ENCODE measurements at places on chromosomes 5 and 9. TPM values are rescaled to one million over a fixed set of nuclear protein-coding genes. Genes with fewer than 3 reads are reported as not detected.

DNA sequence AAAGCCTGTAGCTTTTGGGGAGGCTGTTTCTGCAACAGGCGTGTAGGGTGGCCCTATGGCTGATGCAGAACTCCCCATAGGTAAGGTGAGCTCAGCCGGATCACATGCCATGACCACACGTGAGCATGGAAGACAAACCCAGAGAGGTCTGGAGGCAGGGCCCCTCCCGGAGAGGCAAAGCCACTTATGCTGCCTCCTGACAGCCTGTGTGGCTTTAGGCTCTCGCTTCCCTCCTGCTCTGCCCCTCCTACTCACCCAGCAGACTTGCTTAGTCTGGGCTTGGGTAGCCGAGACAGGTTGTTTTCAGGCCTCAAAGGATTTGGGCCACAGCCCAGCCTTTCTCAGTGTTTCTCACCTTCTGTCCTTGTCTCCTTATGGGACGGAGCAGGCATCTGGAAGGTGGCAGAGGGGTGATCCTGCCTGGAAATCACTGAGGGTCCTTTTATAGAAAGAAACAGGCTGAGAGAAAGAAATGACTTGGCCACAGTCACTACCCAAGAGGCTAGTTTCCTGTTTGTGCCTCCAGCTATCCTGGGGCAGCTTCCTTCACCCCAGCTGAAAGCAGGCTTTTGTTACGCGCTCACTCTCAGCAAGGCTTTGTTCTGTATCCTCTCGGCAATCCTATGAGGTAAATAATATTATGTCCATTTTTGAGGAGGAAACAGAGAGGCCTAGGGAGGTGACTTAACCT, 89.9 kb downstream of the DAB2IP start:
- H3K27me3 ChIP-seq = no peaks in the 10 kb centered on the region
- no peaks in the 10 kb centered on the region for H3K36me3 ChIP-seq
- no peak for DNase-seq
- peaks cover 89% of the 10 kb centered on the region for H3K4me1 ChIP-seq

DNA sequence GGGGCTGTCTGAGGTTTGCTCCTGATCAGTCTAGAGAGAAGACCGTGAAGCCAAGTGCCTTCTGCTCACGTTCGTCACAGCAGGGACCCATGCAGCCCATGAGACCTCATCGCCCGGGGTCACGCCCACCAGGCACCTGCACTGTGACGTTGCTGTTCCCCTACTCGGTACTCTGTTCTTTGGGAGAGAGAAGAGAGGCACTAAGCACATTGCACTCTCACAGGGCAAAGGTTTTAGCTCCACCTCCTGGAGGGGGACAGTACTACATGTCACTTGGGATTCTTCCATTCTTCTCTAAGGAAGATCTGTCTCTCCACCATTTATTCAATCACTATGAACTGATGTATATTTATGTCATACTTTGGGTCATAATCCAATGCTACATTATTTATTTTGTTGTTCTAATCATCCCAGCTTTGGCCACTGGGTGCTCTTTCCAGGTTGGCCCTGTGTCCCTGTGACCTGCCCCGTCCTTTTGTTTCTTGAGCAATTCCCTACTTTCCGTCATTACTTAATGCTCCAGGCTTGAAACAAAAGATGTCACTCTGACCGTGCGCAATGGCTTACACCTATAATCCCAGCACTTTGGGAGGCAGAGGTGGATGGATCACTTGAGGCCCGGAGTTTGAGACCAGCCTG, 31.4 kb upstream of the BRD3 start:
- no peaks in the 10 kb centered on the region for H3K36me3 ChIP-seq
- peak; percentile 51 for DNase-seq
- no peak overlapping the region for H3K27ac ChIP-seq
- H3K4me1 ChIP-seq = no peaks in the 10 kb centered on the region

GRCh38 chr9:119044806-119045205, 324.4 kb downstream of the BRINP1 start:
- H3K4me3 ChIP-seq = no peak overlapping the region
- H3K4me1 ChIP-seq = no peaks in the 10 kb centered on the region
- DNase-seq = no peak
- H3K27ac ChIP-seq = no peak overlapping the region

MEIKIN gene
- total RNA-seq = not detected

SPINK4 gene
- 297 TPM for total RNA-seq

GRCh38 chr9:134205672-134206310, 41.4 kb upstream of the RNU6ATAC start:
- H3K27ac ChIP-seq = peak overlapping the region; percentile 15
- H3K27me3 ChIP-seq = no peaks in the 10 kb centered on the region
- H3K4me1 ChIP-seq = peaks cover 4% of the 10 kb centered on the region
- peak; percentile 63 for DNase-seq
- H3K4me3 ChIP-seq = no peak overlapping the region

- no peaks in the 10 kb centered on the region for H3K36me3 ChIP-seq
- H3K4me1 ChIP-seq = no peaks in the 10 kb centered on the region
These were observed 17.6 kb downstream of the DMXL1 start for GRCh38 chr5:119088438-119088837.

CANX gene
- 171 TPM for total RNA-seq

- no peak for DNase-seq
- H3K4me1 ChIP-seq = no peaks in the 10 kb centered on the region
These were observed 42.4 kb upstream of the AIF1L start for GRCh38 chr9:131053896-131054295.

- no peaks in the 10 kb centered on the region for H3K36me3 ChIP-seq
- no peaks in the 10 kb centered on the region for H3K27me3 ChIP-seq
- no peak overlapping the region for H3K4me3 ChIP-seq
- H3K27ac ChIP-seq = no peak overlapping the region
- DNase-seq = no peak
- no peaks in the 10 kb centered on the region for H3K4me1 ChIP-seq
These were observed 435.4 kb downstream of the ZSWIM6 start for GRCh38 chr5:61767231-61768080.

GRCh38 chr5:89728750-89729149, 680.8 kb downstream of the CETN3 start:
- H3K4me3 ChIP-seq = no peak overlapping the region
- H3K4me1 ChIP-seq = no peaks in the 10 kb centered on the region
- no peaks in the 10 kb centered on the region for H3K36me3 ChIP-seq
- no peak for DNase-seq
- H3K27ac ChIP-seq = no peak overlapping the region
- no peaks in the 10 kb centered on the region for H3K27me3 ChIP-seq

DNA sequence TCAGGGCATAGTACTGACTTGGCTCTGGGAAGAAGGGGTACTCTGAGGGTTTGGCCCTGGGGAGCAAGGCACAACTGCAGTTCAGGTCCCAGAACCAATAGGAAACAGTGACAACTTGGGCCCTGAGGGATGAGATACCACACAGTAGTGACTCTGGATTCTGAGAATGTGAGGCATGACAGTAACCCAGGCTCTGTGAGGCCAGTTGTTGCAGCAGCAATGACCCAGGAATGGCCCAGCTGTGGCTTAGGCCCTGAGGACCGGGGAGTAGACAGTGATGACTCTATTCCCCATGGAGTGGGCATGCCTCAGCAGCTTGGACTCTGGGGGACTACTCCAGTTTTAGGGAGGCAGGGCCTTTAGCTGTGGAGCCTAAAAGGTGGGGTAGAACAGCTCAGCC, 21.5 kb upstream of the NFIL3 start:
- H3K27ac ChIP-seq = no peak overlapping the region
- H3K4me3 ChIP-seq = no peak overlapping the region
- no peaks in the 10 kb centered on the region for H3K4me1 ChIP-seq
- no peaks in the 10 kb centered on the region for H3K27me3 ChIP-seq
- no peak for DNase-seq

GRCh38 chr5:1701216-1701864, 98.3 kb downstream of the MRPL36 start:
- H3K4me3 ChIP-seq = no peak overlapping the region
- H3K36me3 ChIP-seq = no peaks in the 10 kb centered on the region
- no peaks in the 10 kb centered on the region for H3K27me3 ChIP-seq
- no peak for DNase-seq
- H3K27ac ChIP-seq = no peak overlapping the region

ADAM19 gene
- 6.3 TPM for total RNA-seq

DNA sequence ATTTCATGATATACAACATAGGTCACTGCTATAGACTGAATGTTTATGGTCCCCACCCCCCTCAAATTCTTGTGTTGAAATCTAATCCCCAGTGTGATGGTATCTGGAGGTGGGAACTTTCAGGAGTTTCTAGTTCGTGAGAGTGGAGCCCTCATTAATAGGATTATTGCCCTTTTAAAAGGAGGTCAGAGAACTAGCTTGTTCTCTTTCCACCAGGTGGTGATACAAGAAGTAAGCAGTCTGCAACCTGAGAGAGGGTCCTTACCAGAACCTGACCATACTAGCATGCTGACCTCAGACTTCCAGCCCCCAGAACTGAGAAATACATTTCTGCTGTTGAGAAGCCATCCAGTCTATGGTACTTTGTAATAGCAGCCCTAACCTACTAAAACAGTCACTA, 33.3 kb downstream of the TMEM161B start:
- H3K27ac ChIP-seq = no peak overlapping the region
- no peak overlapping the region for H3K4me3 ChIP-seq
- peaks cover 5% of the 10 kb centered on the region for H3K36me3 ChIP-seq
- H3K27me3 ChIP-seq = no peaks in the 10 kb centered on the region

- H3K4me1 ChIP-seq = no peaks in the 10 kb centered on the region
- no peak for DNase-seq
- no peaks in the 10 kb centered on the region for H3K27me3 ChIP-seq
These were observed 276.5 kb downstream of the ARHGEF28 start for GRCh38 chr5:73902327-73903051.

GRCh38 chr5:156589104-156589945, 260.8 kb upstream of the PPP1R2B start:
- H3K27ac ChIP-seq = no peak overlapping the region
- no peaks in the 10 kb centered on the region for H3K36me3 ChIP-seq
- H3K4me1 ChIP-seq = no peaks in the 10 kb centered on the region

PALM2AKAP2 gene
- 3.3 TPM for total RNA-seq

DNA sequence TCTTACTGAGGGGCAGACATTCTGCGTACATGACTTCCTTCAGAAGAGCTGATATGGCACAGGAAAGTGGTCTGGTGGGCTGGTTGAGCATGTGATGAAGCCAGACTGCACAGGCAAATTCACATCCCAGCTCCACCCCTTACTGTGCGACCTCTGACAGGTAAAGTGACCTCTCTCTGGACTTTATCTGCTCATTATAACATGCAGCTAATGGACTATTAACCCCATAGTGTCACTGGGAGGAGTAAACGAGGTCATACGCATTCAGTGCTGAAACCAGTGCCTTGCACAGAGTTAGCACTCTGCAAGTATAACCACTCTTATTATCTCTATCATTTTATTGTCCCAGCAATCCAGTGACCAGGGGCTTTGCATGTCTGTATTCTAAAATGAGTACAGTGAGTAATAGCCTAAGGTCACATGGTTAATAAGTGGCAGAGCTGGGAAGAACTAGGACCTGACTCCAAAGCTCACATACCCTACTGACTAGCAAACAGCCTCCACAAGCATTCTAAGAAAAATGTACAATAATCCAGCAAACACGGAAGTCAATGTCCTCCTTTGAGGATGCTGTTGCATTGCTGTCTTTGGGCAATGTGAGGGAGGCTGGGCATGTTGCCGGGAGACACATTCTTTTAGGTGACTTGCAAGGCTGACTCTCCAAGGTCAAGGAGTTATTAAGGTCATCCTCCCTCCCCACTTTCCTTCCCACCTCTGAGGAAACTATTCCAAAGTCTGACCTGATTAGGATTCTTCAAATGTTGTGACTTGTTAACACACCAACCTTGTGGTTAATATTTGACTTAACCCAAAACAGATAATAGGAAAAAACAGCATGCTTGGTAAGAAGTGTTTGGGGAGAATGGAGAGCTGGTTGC, 19.0 kb downstream of the GLRX start:
- peak overlapping the region; percentile 59 for H3K27ac ChIP-seq
- peak; percentile 65 for DNase-seq
- H3K36me3 ChIP-seq = no peaks in the 10 kb centered on the region

CORO2A gene
- 99.6 TPM for total RNA-seq

PCDH12 gene
- total RNA-seq = 0.53 TPM

GPR150 gene
- total RNA-seq = 0.95 TPM

ZNG1C gene
- 46.4 TPM for total RNA-seq

DNA sequence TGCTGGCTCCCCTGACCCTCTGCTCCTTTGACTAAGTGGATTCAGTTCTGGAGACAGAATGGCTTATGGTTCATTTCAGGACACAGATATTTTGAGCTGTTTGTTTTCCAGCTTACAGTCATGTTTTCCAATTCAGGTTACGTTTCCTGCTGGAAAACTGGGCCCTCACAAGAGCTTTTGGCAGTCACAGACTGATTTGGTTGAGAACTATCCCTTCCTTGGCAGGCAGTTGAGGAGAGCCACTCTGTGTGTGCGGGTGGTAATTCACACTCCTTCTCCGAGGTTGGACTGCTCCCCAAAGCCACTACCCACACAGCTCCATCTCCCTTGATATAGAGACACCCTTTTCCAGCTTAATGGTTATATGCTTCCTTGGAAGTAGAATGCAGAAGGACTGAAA, 534.5 kb downstream of the TMEM38B start:
- DNase-seq = no peak
- no peak overlapping the region for H3K27ac ChIP-seq
- H3K4me3 ChIP-seq = no peak overlapping the region
- H3K36me3 ChIP-seq = no peaks in the 10 kb centered on the region
- no peaks in the 10 kb centered on the region for H3K4me1 ChIP-seq

- no peaks in the 10 kb centered on the region for H3K36me3 ChIP-seq
- no peak overlapping the region for H3K27ac ChIP-seq
- H3K4me1 ChIP-seq = no peaks in the 10 kb centered on the region
- no peak overlapping the region for H3K4me3 ChIP-seq
- no peak for DNase-seq
These were observed 3.0 kb downstream of the NKX2-5 start for GRCh38 chr5:173231996-173232498.

IL9 gene
- not detected for total RNA-seq

PDE6A gene
- not detected for total RNA-seq
